ENCODE measurements at places on chromosomes 1 and 21.

GRCh38 chr21:17711896-17712295, 99.2 kb upstream of the BTG3 start:
- no peak for DNase-seq

- DNase-seq = no peak
Observed at GRCh38 chr1:156692925-156693847, 12.2 kb downstream of the CRABP2 start.

- DNase-seq = no peak
Observed at GRCh38 chr1:94795434-94795833, 24.7 kb upstream of the SLC44A3 start.

- DNase-seq = no peak
Observed at GRCh38 chr1:27148591-27148990, 6.3 kb downstream of the SLC9A1 start.

DNA sequence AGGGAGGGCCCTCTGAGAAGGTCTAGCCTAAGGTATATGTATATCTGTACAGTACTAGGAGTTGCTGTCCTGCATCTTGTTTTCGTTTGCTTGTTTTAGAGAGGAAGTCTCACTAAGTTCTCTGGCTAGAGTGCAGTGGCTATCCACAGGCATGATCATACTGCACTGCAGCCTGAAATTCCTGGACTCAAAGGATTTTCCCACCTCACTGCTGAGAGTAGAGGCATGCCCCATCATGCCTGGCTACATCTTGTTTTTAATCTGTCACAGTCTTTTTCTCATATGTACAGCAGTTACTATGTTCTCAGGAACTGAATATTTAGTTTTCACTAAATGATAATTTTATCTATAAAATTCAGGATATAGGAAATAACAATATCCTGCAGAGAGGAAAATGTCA, 15.3 kb upstream of the PYHIN1 start:
- no peak for DNase-seq

GRCh38 chr1:227411066-227411465, 92.8 kb upstream of the CDC42BPA start:
- no peak for DNase-seq

DNA sequence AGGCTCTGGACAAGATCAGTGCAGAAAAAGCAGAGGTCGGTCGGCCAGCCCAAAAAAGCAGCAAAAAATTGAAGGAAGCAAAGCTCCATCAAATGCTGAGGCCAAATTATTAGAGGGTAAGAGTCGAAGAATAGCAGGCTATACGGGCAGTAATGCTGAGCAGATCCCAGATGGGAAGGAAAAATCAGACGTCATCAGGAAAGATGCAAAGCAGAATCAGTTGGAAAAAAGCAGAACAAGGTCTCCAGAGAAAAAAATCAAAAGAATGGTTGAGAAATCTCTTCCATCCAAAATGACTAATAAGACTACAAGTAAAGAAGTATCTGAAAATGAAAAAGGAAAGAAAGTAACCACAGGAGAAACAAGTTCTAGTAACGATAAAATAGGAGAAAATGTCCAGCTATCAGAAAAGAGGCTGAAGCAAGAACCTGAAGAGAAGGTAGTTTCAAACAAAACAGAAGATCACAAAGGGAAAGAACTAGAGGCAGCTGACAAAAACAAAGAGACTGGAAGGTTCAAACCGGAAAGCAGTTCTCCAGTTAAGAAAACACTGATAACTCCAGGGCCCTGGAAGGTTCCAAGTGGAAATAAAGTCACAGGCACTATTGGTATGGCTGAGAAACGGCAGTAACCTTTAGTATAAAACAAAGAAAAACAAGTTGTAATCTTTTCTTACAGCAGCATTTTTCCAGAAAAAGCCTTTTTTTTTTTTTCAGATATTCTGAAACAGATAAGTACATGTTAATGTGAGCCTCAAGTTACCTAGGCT, 75.7 kb downstream of the PHTF1 start:
- no peak for DNase-seq

- no peak for DNase-seq
Observed at GRCh38 chr1:176989754-176990153, 174.8 kb downstream of the ASTN1 start.

All from activated CD4-positive, alpha-beta T cell treated with anti-CD3 and anti-CD28 coated beads, Interleukin-2, Interleukin-6, amounts not matched to agents 100 ng/mL and 50 ng/mL, durations not matched to agents 16 hours and 8 hours (primary cell).